ENCODE measurements at places on chromosomes 2 and 18. TPM values are rescaled to one million over a fixed set of nuclear protein-coding genes. Genes with fewer than 3 reads are reported as not detected.

BOK gene
- 0.60 TPM for total RNA-seq

DNA sequence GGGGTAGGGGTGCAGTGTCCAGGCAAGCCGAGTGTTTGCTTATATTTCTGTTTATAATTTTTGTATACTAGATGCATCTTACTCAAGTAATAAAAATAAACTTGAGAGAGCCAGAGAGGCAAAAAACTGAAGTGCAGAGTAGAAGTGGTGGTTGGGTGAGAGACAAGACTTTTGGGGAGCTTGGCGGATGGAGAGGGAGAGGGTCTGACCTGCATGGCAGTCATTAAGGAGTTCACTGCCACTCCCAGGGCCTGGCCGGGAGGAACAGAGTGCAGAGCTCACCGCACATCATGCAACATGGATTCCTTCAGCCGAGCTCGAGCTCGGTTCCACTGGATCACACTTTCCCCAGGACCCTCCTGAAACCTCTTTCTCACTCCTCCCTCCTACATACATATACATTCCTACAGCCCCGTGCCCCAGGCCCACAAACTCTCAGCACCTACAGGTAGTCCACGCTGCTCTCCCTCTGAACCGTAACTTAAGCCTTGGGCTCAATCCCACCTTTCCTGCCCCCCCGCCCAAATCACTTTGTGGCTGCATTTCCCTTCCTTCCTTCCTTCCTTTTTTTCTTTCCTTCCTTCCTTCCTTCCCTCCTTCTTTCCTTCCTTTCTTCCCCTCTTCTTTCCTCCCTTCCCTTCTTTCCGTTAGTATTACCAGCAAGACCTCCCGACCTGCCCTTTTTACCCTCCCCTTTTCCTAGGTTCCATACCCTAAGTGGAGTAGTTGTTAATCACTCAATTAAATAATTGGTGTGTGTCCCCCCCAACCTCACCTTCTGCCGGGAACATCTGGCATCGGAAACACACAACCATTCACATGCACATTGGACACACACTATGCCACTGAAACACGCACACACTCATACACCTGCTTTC is 37.1 kb upstream of the ATP6V1B1 start:
- DNase-seq: no peak

DNA sequence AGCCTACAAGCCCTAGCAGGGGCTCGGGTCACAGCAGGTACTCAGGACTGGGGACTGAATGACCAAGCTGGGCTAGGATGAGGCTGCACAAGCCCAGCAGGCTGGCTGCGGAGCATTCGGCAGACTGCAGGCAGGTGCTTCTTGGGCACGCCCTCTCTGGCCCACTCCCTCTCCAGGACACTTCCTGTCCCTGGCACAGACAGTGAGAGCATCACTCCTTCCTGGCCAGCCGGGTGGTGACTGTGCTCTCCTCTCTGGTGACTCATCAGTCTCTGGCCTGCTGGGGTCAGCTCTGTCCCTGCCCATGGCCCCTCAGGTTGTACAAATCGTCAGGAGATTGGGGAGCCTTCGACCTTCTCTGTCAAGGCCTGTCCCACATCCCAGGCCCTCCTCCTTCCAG is 22.5 kb downstream of the C1QL2 start:
- DNase-seq: peak; percentile 84

- no peak for DNase-seq
These were observed 280.7 kb upstream of the VWC2L start for GRCh38 chr2:214130114-214130513.

DPP4 gene
- 1.2 TPM for total RNA-seq

DNA sequence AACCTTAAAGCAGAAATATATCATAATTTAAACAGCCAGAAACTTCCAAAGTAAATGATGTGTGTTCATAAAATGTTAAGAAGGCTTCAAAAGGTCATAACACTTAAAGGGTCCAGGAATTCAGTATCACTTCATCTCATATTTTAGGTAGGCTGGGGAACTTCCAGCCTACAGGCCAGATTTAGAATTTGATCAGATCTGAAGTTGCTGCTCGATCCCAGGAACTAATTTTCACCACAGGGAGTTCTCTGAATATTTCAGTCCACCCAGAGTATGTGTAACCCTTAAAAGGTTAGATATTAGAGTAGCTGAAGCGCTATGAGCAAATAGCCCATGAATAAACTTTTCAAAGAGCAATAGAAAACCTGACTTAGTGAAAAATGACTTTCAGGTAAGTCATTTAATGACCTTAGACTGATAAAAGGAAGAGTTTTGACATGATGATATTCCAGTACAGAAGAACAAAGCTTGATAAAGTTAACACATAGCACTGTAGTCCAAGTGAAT is 1.7 kb downstream of the WIPF1 start:
- no peak for DNase-seq

- peak; percentile 95 for DNase-seq
These were observed 16.4 kb downstream of the CRIM1 start for GRCh38 chr2:36371928-36372391.

BCL2 gene
- total RNA-seq: 2.5 TPM

- DNase-seq: no peak
These were observed 48.7 kb upstream of the KCNF1 start for GRCh38 chr2:10863047-10863446.

IL36A gene
- not detected for total RNA-seq

GRCh38 chr2:98505311-98505808 is 60.7 kb downstream of the INPP4A start:
- no peak for DNase-seq

DNA sequence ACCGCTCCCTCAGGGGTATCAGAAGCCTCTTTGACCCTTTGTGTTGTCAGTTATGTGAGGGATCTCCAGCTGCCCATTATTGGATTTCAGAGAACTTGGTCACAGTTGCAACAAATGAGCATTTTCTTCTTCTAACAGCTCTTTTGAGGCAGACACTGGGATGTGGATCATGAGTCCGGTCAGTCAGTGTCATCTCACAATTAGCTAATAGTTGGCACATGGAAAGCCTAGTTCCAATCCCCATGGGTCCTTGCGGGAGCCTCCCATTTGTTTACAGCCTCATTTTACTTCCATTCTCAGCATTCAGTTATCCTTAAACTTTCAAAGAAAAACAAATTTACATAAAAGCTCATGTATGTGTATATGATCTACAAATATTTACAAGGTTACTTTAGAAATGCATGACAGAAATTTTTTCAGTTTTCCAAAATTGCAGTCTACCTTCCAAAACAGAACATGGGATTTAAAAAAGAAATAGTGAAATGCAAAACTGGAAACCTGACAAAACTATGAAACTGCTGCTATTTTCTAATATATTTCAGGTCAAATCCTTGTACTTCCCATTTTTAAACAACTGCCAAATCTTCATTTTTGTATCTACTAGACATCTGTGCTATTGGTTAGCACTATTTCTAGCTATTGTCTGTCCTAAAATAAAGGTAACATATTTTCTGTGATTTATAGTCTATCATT is 547.1 kb upstream of the ZEB2 start:
- DNase-seq: no peak

DNA sequence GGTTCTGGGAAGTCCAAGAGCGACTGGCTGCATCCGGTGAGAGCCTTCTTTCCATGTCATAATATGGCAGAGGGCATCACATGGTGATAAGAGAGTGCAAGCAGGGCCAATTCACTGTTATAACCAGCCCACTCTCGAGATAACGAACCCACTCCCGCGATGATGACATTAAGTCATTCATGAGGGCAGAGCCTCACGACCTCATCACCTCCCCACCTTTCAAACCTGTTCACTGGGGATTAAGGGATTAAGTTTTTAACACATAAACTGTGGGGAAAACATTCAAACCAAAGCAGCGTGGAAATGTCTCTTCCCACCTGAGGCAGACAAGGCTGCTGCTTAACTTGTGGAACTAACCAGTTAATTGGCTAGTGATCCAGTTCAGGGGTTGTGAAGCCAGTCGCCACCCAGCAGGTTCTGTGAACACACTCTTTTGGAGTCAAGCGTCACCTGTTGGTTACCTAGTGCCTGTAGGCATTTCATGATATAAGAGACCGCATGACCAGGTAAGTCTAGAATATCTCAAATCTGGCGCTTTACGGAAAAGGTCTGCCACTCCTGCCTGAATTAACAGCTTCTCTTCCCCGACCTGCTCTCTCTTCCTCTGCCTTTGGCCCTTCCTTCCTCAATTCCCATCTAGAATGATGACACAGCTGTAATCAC is 54.3 kb downstream of the EDAR start:
- DNase-seq: no peak

SNTG2 gene
- total RNA-seq: 0.86 TPM

DNA sequence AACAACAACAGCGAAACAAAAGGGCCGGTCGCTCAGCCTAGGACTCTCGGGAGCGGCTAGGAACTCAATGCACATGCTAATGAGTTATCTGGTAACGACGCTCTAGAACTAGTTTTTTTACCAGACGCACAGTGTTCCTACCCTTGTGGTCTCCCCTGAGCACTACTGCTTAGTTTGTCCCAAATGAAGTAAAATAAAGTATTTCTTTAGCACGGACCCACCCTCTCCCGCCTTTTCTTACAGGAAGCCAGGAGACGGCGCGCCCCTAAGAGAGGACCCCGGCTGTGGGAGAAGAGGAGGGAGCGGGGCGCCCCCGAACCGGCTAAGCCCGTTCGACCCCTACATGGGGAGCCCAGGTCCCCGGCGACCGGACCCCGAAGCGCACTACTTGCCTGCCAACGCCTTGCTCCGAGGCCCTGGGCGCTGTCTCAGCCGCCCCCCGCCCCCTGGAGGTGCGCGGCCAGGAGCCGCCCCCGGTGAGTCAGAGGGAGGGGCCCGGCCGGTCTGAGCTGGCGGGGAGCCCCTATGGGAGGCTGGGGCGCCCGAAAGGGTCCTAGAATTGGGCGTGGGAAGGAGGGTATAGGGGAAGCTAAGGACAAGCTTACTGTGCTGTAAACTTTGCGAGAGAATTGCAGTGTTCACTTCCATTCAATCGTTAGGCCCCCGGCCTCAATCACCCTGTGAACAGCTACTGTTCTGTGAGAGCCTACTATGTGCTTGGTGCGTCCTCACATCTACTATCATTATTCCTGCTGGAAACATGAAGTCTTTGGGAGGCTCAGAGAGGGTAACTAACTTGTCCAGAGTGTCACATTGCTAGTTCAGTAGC is 3.6 kb upstream of the CAPG start:
- peak; percentile 56 for DNase-seq

PER2 gene
- 1.6 TPM for total RNA-seq

HOXD13 gene
- total RNA-seq: 4.2 TPM

ADD2 gene
- 50.5 TPM for total RNA-seq

DNA sequence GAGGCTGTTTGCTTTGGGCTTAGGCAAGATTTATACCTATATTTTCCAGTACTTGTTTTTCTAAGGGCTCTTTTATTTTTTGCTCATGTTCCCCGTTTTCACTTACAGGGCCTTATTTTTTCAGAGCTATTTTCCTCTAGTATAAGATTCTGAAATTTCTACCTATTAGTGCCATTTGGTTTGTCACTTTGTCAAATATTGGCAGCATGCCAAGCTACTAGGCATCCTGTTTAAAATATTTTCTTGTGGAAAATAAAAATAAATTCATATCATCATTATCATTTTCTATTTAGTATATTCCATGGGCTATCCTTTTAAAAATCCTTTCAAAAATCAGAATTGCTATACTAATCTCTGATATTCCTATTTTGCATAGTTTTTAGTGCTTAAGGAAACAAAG is 64.8 kb upstream of the CHST9 start:
- DNase-seq: no peak

MERTK gene
- total RNA-seq: 0.10 TPM

- no peak for DNase-seq
These were observed 427.1 kb downstream of the RND3 start for GRCh38 chr2:150060341-150060740.

DNA sequence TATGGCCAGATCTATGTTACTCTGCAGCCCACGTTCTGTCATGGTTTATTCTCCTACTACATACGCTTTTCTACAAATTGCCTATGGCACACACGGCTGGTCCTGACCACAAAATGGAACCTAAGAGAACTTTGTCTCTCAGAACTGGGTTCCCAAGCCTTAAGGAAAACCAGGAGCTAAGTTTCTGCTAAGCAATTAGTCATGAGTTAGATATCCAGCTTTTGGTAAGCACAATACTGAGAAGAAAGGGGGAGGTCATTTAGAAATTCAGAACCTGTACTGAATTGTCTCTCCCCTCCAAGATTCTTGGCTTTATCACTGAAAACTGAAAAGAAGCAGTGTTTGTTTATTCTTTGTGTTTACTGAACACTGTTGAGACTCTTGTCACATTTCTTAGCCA is 283.5 kb upstream of the TANK start:
- no peak for DNase-seq

DNA sequence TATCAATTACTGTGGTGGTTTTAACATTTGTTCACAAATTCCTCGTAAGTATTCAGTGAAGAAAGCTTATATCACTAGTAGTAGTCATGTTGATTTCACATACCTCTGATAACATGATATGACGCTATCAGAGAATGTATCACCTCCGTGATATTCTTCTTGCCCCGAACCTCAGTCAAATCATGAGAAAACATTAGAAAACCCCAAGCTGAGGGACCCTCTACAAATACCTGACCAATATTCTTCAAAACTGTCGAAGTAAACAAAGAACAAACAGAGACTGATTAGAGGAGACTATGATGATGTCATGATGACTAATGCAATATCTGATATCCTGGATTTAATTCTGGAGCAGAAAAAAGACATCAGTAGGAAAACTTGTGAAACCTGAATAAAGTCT is 85.6 kb upstream of the SPOPL start:
- peak; percentile 40 for DNase-seq

- no peak for DNase-seq
These were observed 40.2 kb downstream of the G6PC2 start for GRCh38 chr2:168941297-168941696.

AOX1 gene
- total RNA-seq: 8.4 TPM

SLC38A11 gene
- total RNA-seq: not detected

CCDC148 gene
- total RNA-seq: 0.65 TPM

DAW1 gene
- 2.0 TPM for total RNA-seq

- no peak for DNase-seq
These were observed 45.8 kb downstream of the STK17B start for GRCh38 chr2:196125596-196125995.

ALPP gene
- total RNA-seq: 0.84 TPM

SETBP1 gene
- total RNA-seq: 0.10 TPM

DNA sequence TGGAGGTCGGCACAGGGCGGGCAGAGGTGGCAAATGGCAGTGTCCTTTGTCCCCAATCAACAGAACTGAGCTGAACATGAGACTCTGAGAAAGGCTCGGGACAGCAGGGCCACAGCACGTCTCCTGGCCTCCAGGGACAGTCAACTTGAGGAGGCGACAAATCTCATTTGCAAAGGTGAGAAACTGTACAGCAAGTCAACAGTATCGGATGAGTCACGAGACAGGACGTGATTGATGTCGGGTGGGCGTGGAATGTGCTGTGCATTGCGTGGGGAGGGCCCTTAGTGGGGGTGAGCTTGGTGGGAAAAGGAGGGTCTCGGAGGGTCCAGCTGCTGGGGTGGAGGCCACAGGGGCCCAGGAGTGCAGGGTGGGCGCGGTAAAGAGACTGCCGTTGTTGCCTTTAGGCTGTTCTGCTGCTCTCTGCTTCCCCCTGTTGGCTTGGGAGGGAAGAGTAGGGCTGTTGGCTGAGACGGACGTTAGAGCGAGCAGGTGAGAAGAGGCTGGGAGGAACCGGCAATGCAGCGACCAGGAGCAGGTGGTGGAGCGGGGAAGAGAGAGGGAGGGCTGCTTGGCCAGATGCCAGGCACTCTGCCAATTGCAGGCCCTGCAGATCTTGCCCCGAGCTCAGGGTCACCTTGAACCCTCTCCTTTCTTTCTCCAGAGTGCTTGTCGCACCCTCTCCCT is 164.3 kb downstream of the BCL2 start:
- no peak for DNase-seq

- peak; percentile 80 for DNase-seq
These were observed 31.0 kb upstream of the SLC3A1 start for GRCh38 chr2:44244135-44244871.

FBXO15 gene
- total RNA-seq: 0.31 TPM

Data from A172 (cell line).